ENCODE measurements at places on chromosomes 7 and 10.

- H3K4me1 ChIP-seq, result peaks cover 39% of the 10 kb centered on the region
- DNase-seq, result no peak
- H3K27me3 ChIP-seq, result no peaks in the 10 kb centered on the region
These were observed 232.9 kb upstream of the KAT6B start for GRCh38 chr10:74593470-74593869.

DNA sequence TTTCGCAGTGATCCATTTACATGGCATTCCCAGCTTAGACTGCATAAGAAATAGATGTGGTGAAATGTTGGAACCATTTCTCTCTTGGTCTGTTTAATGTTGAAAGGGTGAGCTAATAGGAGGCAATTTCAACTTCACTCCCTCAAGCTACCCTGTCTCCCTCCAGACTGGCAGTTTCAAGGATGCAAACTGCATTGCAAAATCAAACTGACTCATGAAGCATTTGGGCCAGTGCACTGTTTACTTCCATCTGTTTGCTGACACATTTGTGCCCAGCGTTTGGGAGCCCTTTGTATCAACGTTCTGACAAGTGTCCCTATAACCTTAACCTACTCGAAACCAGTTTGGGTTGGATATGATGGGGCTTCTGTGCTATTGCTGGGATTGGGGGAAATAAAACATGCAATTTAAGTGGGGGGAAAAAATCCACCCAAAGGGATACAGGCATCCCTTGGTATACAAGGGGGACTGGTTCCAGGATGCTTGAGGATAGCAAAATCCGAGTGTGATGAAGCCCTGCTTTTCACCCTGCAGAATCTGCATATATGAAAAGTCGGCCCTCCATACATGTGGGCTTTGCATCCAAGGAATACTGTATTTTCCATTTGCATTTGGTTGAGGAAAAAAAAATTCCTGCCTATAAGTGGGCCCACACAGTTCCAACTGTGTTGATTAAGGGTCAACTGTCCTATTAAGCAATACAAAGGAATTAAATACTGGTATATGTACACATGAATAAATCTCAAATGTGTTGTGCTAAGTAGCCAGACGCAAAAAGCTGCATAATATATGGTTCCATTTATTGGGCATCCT lies 15.6 kb downstream of the RHEB start:
- peaks cover 80% of the 10 kb centered on the region for H3K4me1 ChIP-seq
- H3K27ac ChIP-seq, result peak overlapping the region; percentile 79

GRCh38 chr7:69873512-69873911 lies 275.2 kb downstream of the AUTS2 start:
- H3K4me3 ChIP-seq, result no peak overlapping the region
- H3K27me3 ChIP-seq, result no peaks in the 10 kb centered on the region
- H3K27ac ChIP-seq, result no peak overlapping the region
- no peaks in the 10 kb centered on the region for H3K36me3 ChIP-seq
- H3K4me1 ChIP-seq, result no peaks in the 10 kb centered on the region

- no peak for DNase-seq
- no peaks in the 10 kb centered on the region for H3K4me1 ChIP-seq
- H3K4me3 ChIP-seq, result no peak overlapping the region
These were observed 100.0 kb upstream of the AMPH start for GRCh38 chr7:38731215-38731614.

GRCh38 chr10:83078160-83078559 lies 1061.1 kb upstream of the GHITM start:
- no peaks in the 10 kb centered on the region for H3K27me3 ChIP-seq
- DNase-seq, result no peak
- H3K36me3 ChIP-seq, result no peaks in the 10 kb centered on the region
- H3K4me1 ChIP-seq, result no peaks in the 10 kb centered on the region
- H3K27ac ChIP-seq, result no peak overlapping the region

- DNase-seq, result no peak
- no peaks in the 10 kb centered on the region for H3K27me3 ChIP-seq
- no peaks in the 10 kb centered on the region for H3K4me1 ChIP-seq
- no peaks in the 10 kb centered on the region for H3K36me3 ChIP-seq
- H3K27ac ChIP-seq, result no peak overlapping the region
These were observed 3.1 kb upstream of the MRC1 start for GRCh38 chr10:17805921-17806577.

DNA sequence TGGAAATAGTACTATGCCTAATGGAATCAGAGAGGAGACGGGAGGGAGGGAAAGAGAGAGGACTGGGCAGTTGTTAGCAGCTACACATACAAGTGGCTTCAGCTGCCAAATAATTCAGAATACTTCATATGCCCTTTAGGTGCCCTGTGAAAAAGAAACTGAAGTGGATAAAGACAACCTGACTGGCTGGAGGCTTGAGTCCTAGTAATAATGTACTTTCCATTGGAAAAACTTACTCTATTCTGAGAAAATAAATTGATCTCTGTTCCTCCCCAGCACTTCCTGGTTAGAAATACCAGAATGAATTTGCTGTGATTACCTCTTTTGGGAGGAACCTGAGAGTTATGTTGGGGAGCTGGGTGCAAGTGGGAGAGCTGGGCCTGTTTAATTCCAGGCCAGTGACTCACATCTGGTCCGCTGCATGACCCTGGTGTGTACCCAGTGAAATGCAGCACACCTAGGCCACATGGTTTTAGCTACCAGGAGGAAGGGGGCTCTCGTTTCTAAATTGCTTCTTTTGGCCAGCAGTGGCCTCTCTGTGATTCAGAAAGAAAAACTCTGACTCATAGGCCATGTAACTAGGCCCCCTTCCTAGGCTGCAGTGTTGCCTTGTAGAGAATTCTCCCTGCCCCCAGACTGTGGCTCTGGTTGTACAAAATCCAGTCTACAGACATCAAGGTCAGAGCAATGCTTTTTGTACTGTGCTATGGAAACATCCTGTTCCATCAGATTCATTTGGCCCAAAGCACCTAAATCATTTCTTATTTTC lies 6.5 kb downstream of the AGFG2 start:
- peak overlapping the region; percentile 71 for H3K27ac ChIP-seq
- H3K27me3 ChIP-seq, result no peaks in the 10 kb centered on the region
- DNase-seq, result no peak
- no peaks in the 10 kb centered on the region for H3K36me3 ChIP-seq

DNA sequence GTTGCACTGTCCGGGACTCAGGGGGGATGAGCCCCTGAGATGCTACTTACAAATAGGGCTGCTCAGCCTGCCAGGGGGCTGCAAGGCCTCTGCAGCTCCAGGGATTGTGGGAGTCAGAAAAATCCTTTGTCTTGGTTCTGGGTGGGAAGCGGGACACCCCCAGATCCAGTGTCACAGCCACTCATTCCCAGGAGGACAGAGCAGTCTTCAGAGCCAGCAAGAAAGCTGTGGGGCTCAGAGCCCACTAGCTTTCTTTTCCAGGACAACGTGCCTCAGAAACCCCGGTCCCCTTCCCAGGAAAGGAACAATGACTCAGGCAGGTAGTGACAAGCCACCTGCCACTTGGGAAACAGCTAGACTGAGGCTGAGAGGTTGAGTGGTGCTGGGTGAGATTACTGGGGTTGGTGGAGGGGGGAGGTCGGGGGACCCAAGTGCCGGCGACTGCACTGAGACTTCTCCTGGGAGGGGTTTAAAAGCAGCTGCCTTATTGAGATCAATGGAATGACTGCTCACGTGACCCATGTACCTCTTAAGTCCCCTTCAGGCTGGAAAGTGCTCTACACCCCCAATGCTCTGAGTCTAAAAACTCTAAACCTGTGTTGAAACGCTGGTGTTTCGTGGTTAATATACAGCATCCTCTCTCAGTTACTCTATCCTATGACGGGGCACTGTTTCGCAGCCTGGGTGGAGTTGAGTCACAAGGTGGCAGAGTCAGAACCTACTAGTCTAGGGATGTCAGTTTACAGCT lies 123.6 kb downstream of the UBE2H start:
- peaks cover 3% of the 10 kb centered on the region for H3K36me3 ChIP-seq
- H3K4me1 ChIP-seq, result peaks cover 35% of the 10 kb centered on the region
- no peaks in the 10 kb centered on the region for H3K27me3 ChIP-seq

Measured in psoas muscle (tissue), 8 donors.